NB4 (cell line): ENCODE measurements at places on chromosomes 4 and X.

GRCh38 chr4:154078504-154079350, 289.8 kb upstream of the SFRP2 start:
- DNase-seq, result peak; percentile 23

DNA sequence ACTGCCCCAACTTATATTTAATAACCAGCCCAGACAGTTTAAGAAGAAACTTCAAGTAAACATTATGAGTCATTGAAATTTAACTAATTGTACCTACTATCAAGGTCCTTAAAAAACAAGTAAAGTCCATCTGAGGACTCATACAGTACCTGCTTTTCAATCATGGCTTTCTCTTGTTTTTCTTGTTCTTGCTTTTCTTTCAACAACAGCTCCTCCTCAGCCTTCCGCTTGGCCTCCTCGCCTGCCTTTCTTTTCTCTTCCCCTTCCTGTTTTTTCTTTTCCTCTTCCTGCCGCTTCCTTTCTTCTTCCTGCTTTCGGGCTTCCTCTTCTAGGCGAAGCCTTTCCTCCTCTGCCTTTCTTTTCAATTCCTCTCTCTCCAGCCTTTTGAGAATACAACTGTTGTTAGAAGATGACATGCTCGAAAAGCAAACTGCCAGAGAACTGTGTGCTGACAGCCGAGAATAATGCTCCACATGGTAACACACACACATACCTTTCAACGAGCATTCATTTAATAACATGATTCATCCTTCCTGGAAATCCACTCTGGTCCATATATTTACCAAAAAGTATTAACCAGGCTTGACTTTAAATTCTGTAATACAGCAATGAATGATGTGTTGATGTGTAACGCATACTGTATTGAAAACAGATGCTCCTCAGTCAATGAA, 25.2 kb upstream of the BCLAF3 start:
- DNase-seq, result no peak

DNA sequence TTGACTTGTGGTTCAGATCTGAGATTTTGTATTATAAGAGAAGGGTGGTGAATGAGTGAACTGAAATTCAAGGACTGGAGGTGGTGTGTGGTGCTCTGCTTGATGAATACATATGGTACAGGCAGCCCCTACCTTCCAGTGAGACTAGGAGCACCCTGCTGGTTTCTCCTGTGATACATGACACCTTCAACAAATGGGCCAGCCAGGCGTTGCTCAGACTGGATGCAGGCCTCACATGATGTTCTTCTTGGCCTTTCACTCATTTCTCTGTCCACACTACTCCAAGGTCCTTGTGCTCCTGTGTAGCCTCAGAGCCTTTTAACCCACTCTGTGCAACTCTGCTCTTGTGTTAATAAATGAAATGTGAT, 67.2 kb downstream of the FNIP2 start:
- no peak for DNase-seq

GRCh38 chrX:29143756-29144155, 556.5 kb downstream of the IL1RAPL1 start:
- no peak for DNase-seq
